ENCODE measurements at places on chromosomes 4 and X. TPM values are rescaled to one million over a fixed set of nuclear protein-coding genes. Genes with fewer than 3 reads are reported as not detected.
A peak's percentile ranks its signal among the peaks of the same experiment; 100 is the strongest.

The CT45A1 gene
- polyA plus RNA-seq: not detected

The HSFX2 gene
- not detected for polyA plus RNA-seq

The TEX13D gene
- polyA plus RNA-seq: not detected

The PSAPL1 gene
- polyA plus RNA-seq: 0.03 TPM

The TLR6 gene
- polyA plus RNA-seq: 0.80 TPM

The RNF113A gene
- 20.0 TPM for polyA plus RNA-seq

The BMX gene
- 0.64 TPM for polyA plus RNA-seq

The MAGEA11 gene
- polyA plus RNA-seq: not detected

The ADAM29 gene
- not detected for polyA plus RNA-seq

The AMOT gene
- polyA plus RNA-seq: 2.6 TPM

DNA sequence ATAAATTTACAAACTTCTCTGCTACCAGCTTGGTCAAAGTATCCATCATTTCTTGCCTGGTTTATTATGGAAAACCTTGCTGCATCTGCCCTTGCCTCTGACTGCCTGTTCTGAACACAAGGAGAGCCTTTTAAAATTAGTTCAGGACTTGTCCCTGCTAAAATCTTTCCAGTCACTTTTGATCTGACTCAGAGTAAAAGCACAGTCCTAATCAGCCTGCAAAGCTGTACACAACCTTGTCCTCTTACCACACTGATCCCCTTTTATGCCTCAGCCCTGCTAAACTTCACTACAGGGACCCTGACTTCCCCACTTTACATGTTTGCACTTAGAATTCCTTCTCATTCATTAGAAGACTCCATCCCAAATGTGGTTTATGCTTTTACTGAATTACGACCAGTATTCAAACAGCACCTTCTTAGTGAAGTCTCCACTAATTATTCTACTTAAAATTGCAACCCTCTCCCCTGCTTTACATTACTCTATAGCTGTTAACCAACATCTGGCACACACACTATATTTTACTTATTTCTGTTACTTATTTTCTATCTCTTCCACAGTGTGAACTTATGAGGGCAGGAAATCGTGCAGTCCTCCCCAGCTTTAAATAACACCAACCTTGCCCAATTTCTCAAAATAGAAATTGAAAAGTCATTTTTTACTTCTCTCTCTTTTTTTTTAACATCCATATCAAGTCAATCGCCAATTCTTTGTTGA lies 6.3 kb downstream of the GABRA4 start:
- H3K4me3 ChIP-seq: no peak overlapping the region
- H3K27ac ChIP-seq: no peak overlapping the region
- H3K36me3 ChIP-seq: no peaks in the 10 kb centered on the region
- DNase-seq: no peak
- peaks cover 2% of the 10 kb centered on the region for H3K27me3 ChIP-seq
- H3K4me1 ChIP-seq: no peaks in the 10 kb centered on the region

GRCh38 chr4:140237616-140238350 lies 83.8 kb upstream of the MAML3 start:
- DNase-seq: peak; percentile 45
- peak overlapping the region; percentile 61 for H3K27ac ChIP-seq
- no peak overlapping the region for H3K4me3 ChIP-seq
- no peaks in the 10 kb centered on the region for H3K36me3 ChIP-seq

GRCh38 chr4:109155682-109156283 lies 146.7 kb downstream of the COL25A1 start:
- no peaks in the 10 kb centered on the region for H3K27me3 ChIP-seq
- H3K27ac ChIP-seq: no peak overlapping the region
- no peaks in the 10 kb centered on the region for H3K36me3 ChIP-seq
- no peak overlapping the region for H3K4me3 ChIP-seq

- no peaks in the 10 kb centered on the region for H3K36me3 ChIP-seq
- H3K4me1 ChIP-seq: peaks cover 19% of the 10 kb centered on the region
- H3K27me3 ChIP-seq: no peaks in the 10 kb centered on the region
- H3K4me3 ChIP-seq: no peak overlapping the region
- DNase-seq: peak; percentile 14
- peak overlapping the region; percentile 36 for H3K27ac ChIP-seq
Observed at GRCh38 chr4:119517361-119518229, 111.0 kb downstream of the PDE5A start.

DNA sequence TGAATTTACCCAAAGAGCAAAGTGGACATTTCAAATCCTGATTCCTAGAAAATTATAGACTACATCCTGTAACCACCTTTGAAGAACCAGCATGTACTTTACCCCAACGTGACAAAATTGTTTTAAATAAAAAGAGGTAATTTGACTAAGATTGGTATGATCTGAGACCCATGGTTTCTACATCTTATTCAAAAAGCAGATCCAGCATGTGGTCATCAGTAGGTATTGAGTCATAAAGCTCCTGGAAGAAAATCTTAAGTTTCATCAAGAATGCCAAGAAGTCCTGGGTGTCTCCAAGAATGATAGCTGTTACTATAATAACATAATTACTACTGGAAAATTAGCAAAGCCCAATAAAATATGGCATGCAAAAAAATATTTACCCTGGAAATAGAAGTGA lies 61.8 kb downstream of the NFKB1 start:
- no peak for DNase-seq
- H3K4me3 ChIP-seq: no peak overlapping the region
- H3K4me1 ChIP-seq: peaks cover 17% of the 10 kb centered on the region
- no peaks in the 10 kb centered on the region for H3K27me3 ChIP-seq
- H3K27ac ChIP-seq: no peak overlapping the region

GRCh38 chr4:110778521-110778920 lies 155.6 kb upstream of the PITX2 start:
- no peak overlapping the region for H3K27ac ChIP-seq
- no peaks in the 10 kb centered on the region for H3K4me1 ChIP-seq
- H3K4me3 ChIP-seq: no peak overlapping the region
- no peak for DNase-seq

DNA sequence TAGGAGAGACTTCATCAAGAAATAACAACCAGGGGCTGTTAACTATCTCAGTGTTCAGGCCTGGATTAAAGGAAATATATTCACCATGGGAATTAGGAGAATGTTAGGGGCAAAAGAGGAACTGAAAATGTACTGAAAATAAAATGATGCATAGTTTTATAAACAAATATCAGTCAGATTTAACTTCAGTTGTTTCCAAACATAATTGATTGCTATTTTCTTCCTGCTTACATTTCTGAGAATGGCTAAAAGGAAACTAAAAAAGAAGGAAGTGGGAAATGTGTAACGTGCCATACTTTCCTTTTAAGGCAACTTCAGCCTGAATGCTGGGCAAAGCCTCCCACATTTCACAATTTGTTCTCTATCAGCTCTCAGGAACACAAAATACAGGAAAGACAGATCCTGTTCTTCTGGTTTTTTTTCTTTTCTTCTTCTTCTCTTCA lies 178.1 kb downstream of the MAML3 start:
- H3K4me3 ChIP-seq: no peak overlapping the region
- no peak overlapping the region for H3K27ac ChIP-seq
- H3K4me1 ChIP-seq: peaks cover 30% of the 10 kb centered on the region
- no peak for DNase-seq

DNA sequence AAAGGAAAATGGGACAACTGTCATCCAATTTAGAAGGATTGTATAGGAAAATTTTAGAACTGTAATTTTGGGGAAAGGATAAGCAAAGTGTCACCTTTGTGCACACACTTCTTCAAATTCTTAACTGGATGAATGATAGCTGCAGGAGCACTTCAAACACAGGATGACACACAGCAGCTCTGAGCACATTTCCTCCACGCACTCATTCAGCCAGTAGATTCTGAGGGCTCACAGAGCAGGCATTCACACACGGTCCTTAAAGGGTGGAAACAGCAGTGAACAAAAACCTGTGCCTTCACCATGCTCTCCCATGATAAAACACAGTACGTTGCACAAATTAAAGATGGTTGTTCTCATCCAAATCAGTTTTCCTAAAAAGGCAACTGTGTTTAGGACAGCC lies 38.5 kb upstream of the KLF3 start:
- no peak overlapping the region for H3K4me3 ChIP-seq
- no peaks in the 10 kb centered on the region for H3K4me1 ChIP-seq
- no peak overlapping the region for H3K27ac ChIP-seq
- no peaks in the 10 kb centered on the region for H3K36me3 ChIP-seq

GRCh38 chr4:38605753-38606586 lies 58.0 kb upstream of the KLF3 start:
- H3K4me3 ChIP-seq: no peak overlapping the region
- H3K36me3 ChIP-seq: no peaks in the 10 kb centered on the region
- H3K4me1 ChIP-seq: no peaks in the 10 kb centered on the region
- H3K27ac ChIP-seq: no peak overlapping the region
- DNase-seq: no peak
- no peaks in the 10 kb centered on the region for H3K27me3 ChIP-seq

DNA sequence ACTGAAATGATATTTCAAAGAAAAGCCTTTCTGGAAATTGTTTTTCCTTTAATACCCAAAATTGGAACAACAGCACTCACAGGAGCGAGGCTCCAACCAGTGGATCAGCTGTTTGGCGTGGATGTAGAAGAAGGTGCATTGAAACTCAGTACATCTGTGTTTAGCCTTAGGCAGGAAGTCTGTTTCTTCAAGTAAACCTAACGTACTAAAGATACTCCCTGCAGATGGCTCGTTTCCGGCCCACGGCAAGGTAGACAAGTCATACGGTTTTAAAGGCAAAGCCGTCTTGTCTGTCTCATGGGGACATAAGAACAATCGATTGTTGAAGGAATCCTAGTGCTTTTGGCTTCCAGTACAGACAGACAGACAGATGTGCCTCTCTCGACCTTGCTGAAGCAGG lies 50.0 kb upstream of the CLCN4 start:
- peaks cover 22% of the 10 kb centered on the region for H3K4me1 ChIP-seq
- DNase-seq: no peak
- no peak overlapping the region for H3K4me3 ChIP-seq
- no peaks in the 10 kb centered on the region for H3K36me3 ChIP-seq
- H3K27me3 ChIP-seq: no peaks in the 10 kb centered on the region

GRCh38 chrX:19556202-19556601 lies 40.9 kb upstream of the MAP3K15 start:
- H3K4me3 ChIP-seq: no peak overlapping the region
- no peaks in the 10 kb centered on the region for H3K36me3 ChIP-seq
- DNase-seq: no peak
- no peak overlapping the region for H3K27ac ChIP-seq

DNA sequence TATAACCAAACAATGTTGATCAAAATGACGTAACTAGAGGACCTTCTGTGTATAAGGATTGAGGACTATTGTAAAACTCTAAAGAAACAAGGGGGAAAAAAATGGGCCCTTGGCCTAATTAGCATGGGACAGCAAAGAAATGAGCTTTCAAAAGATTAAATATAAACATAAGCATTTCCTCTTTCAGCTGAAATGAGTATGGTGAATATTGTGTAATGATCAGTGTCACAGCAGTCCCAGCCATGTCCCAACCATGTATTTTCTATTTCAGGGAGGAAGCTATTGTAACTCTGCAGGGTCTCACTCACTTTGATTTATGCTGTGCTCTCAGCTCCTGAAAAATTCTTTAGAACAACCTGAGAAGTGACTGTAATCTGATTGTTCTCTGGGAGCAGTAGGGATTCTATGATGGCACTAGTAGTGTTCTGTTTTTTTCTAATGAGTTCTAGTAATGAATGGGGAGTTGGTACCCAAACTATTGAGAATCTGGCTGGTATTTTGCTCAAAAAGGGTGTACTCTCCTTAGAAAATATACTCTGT lies 25.8 kb downstream of the ANXA10 start:
- no peak overlapping the region for H3K27ac ChIP-seq
- H3K4me3 ChIP-seq: no peak overlapping the region
- H3K36me3 ChIP-seq: no peaks in the 10 kb centered on the region
- DNase-seq: no peak
- H3K27me3 ChIP-seq: no peaks in the 10 kb centered on the region

- no peak overlapping the region for H3K4me3 ChIP-seq
- no peak for DNase-seq
- no peaks in the 10 kb centered on the region for H3K4me1 ChIP-seq
- no peak overlapping the region for H3K27ac ChIP-seq
- no peaks in the 10 kb centered on the region for H3K36me3 ChIP-seq
Observed at GRCh38 chrX:117996918-117997480, 119.6 kb downstream of the KLHL13 start.

- peaks cover 12% of the 10 kb centered on the region for H3K4me1 ChIP-seq
- no peak for DNase-seq
- H3K27ac ChIP-seq: peak overlapping the region; percentile 3
- H3K36me3 ChIP-seq: peaks cover 21% of the 10 kb centered on the region
Observed at GRCh38 chr4:185589067-185589836, 53.9 kb upstream of the PDLIM3 start.

DNA sequence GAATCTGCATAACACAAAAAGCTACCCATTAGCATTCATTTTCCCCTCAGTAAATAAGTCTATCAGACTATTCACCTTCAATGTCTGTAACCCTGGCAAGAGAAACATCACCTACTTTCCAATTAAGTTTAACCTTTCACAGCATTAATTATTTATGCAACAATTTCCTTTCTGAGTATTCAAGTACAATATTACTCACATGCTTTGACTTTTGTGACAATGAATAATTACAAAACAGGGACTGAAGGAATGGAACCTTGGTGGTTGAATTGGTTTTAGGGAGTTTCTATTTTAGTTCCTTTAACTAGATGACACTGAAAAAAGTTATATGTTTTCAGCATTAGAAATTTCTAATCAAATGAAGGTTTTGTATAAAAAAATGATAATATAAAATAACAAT lies 932.3 kb upstream of the EPHA5 start:
- DNase-seq: no peak
- no peak overlapping the region for H3K4me3 ChIP-seq
- no peaks in the 10 kb centered on the region for H3K4me1 ChIP-seq
- no peaks in the 10 kb centered on the region for H3K36me3 ChIP-seq

DNA sequence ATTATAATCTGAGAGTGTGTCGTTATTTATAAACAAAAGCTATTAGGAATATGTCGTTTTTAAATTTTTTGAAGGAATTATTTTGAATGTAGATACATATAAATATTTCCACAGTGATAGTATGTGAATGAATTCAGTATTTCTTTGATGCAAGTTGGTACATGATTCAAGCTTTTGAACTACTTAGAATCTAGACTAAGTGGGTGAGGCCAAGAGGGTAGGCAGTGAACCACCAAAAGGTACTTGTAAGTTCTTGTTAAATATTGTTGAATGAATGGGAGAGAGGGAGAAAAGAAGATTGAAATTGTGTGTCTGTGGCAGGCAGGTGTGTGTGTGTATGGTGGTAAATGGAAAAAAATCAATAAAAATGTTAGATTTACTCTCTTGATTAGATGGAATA lies 69.6 kb downstream of the ARFIP1 start:
- no peak overlapping the region for H3K4me3 ChIP-seq
- no peak overlapping the region for H3K27ac ChIP-seq
- no peaks in the 10 kb centered on the region for H3K27me3 ChIP-seq
- no peaks in the 10 kb centered on the region for H3K4me1 ChIP-seq

DNA sequence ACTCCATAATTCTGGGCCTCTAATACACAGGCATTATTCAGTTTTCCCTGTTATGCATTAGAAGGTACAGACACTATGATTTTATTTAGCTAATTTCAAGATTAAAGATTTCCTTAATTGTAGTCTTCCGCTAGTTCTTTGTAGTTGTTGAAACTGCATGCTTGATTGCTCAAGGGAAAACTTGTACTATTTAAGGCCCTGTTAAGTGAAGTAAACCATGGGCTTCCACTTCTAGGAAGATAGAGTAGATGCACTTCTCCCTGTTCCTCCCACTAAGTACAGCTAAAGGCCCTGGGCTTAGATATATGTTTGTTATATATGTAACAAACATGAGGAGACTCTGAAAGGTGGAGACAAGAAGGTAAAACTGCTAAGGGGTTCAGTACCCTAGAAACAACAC lies 215.8 kb upstream of the LEF1 start:
- no peaks in the 10 kb centered on the region for H3K36me3 ChIP-seq
- no peak overlapping the region for H3K27ac ChIP-seq
- no peaks in the 10 kb centered on the region for H3K27me3 ChIP-seq
- no peaks in the 10 kb centered on the region for H3K4me1 ChIP-seq
